ENCODE measurements at places on chromosomes 4 and X.

DNA sequence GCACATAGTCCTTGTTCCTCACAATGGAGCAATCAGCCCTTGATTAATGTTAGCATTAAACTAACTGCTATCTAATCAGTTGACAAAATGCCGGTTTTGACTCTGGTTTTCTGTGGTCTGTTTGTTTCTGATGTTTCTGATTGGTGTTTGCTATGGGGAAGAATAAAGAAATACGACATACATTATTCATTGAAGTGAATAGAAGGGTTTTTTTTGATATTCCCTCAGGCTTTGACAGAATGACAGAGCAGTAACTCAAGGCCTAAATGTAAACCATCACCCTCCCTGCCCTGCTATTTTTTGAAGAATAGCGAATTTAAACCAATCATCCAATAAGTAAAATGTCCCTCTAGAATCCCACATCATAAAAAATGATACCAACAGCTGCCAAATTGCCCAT is 65.5 kb upstream of the HS3ST1 start:
- no peak for DNase-seq

- no peak for DNase-seq
Measured at GRCh38 chrX:11138498-11139390, 27.6 kb downstream of the HCCS start.

GRCh38 chrX:105636667-105637066 is 185.7 kb upstream of the NRK start:
- no peak for DNase-seq

GRCh38 chr4:19879330-19879729 is 372.4 kb upstream of the SLIT2 start:
- DNase-seq: no peak

DNA sequence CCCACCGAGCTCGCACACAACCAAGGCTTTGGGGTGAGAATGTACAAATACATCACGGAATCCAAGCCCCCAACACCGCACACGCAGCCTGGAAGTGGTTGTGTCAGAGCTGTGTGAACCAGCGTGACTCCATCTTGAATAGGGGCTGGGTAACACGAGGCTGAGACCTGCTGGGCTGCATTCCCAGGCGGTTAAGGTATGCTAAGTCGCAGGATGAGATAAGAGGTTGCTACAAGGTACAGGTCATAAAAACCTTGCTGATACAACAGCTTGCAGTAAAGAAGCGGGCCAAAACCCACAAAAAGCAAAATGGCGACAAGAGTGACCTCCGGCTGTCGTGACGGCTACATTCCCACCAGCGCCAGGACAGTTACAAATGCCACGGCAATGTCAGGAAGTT is 258.4 kb downstream of the DHRSX start:
- no peak for DNase-seq

DNA sequence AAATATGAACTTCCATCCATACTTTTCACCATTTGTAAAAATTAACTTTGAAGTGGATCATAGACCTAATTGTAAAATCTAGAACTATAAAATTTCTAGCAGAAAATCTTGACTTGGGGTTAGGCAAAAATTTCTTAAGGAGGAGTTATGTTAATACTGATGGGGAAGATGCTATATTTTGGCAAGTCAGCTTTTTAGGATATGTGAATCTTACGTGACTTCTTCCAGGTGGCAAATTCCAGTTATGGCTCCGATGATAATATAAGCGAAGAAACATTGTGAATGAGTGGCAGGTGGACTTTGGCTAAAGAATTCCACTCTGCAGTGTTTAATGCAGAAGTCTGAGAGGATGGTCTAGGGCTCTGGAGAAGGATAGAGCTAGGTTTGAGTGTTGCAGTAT is 1.5 kb downstream of the PRPS2 start:
- no peak for DNase-seq

DNA sequence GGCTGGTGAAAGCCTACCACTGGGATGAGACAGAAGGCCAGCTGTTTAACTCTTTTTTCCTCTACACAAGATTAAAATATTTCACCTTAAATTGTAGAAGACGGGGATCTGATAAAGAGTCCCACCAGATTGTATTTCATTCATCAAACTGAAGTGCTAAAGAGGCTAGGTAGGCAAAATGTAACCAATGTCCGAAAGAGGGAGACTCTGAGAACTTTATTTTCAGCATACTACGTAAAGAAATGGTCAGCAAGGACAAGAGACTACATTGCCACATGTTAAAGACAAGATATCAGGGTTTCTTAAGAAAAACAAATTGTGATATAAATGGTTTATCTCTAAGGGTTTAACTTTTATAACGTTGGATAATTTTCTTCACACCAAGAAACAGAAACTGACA is 71.6 kb upstream of the INPP4B start:
- no peak for DNase-seq

- no peak for DNase-seq
Measured at GRCh38 chr4:3239998-3240920, 8.7 kb upstream of the MSANTD1 start.

- DNase-seq: no peak
Measured at GRCh38 chr4:17650406-17650805, 36.0 kb downstream of the MED28 start.

DNA sequence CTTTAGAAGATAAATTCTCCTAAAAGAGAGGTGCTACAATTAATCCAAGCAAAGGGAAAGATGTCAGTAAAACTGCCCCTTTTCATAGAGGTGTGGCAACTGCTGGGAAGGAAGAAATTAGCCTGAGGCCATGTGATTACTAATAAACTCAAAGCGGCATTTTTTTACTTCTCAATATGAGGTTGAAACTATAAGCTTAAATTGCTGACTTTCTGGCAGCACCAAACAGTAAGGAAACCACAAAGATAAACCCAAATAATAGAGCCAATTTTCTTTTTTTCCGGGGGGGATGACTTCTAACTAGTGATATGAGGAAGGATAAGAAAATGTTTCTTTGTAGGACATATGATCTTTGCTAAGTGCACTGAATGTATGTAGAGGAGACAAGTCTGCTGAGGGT is 30.9 kb downstream of the AR start:
- no peak for DNase-seq

DNA sequence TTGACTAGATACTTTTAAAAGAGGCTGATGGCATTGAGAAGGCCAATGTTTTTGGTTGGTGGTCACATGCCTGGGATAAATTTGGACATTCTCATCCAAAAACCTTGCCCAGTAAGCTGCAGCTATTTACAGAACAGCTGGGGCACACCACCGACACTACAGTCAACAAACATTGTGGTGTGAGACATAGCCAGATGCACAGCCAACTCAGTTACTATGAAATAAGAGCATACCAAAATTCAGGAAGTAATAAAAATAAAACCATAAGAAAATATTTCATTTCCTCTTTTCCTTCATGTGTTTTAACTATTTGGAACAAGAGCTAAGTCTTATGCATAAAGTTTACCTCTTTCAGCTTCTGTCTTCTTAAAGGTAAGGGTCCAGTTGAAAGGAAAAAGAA is 8.8 kb downstream of the PPM1K start:
- DNase-seq: no peak

GRCh38 chr4:15381806-15382338 is 46.0 kb upstream of the C1QTNF7 start:
- DNase-seq: no peak

- DNase-seq: no peak
Measured at GRCh38 chr4:122583906-122584305, 37.0 kb downstream of the IL21 start.

DNA sequence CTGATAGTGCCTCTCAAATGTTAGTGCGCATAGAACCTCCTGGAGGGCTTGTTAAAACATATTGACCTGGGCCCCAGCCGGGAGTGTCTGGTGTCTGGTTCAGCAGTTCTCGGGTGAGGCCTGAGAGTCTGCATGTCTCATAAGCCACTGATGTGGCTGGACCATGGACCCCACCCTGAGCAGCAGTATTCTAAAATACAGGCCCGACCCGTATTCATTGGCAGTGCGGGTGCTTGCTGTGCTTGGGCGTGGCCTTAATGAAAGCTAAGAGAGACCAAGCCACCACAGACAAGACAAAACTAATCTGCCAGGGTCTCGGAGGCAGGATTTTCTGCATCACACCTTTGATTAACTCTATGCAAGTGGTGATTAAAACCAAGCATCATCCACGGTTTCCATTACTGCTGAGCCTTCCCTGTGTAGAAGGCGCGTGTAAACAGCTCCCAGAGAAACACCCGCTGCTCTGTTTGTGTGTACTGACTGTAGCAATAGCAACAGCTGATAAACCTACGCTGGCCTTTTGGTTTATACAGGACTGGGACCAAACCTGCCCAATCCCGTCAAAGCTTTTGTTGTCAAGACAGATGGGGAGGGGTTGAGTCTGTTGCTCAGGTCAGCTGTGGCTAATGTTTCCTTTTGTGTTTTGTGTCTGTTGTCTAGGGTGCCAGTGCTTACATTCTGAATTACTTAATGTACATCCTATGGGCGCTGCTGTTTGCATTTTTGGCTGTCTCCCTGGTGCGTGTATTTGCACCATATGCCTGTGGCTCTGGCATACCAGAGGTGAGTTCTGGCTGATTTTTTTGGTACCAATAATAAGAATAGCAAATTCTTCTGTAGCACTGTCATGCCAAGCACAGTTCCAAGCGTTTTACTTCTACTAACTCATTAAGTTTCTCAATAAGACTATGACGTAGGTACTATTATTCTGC is 40.8 kb downstream of the CLCN4 start:
- DNase-seq: no peak

DNA sequence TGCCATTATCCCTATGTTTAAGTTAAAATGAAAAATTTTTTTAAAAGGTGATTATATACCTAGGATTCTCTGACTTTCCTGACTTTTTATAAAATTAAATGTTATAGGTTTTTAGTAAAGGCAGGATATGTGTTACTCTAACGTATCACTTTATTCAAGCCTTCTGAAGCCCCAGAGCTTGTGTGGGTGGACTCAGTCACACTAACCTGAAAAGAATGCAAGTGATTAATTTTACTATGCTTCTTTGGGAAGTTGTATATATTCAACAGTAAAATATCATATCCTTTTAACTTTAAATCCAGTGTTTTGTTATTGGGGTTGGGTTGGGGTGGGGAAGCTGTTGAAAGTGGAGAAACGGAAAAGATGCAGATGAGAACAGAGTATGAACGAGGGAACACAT is 22.8 kb downstream of the PDLIM3 start:
- no peak for DNase-seq

GRCh38 chr4:147638942-147639341 is 21.7 kb downstream of the TMEM184C start:
- no peak for DNase-seq

DNA sequence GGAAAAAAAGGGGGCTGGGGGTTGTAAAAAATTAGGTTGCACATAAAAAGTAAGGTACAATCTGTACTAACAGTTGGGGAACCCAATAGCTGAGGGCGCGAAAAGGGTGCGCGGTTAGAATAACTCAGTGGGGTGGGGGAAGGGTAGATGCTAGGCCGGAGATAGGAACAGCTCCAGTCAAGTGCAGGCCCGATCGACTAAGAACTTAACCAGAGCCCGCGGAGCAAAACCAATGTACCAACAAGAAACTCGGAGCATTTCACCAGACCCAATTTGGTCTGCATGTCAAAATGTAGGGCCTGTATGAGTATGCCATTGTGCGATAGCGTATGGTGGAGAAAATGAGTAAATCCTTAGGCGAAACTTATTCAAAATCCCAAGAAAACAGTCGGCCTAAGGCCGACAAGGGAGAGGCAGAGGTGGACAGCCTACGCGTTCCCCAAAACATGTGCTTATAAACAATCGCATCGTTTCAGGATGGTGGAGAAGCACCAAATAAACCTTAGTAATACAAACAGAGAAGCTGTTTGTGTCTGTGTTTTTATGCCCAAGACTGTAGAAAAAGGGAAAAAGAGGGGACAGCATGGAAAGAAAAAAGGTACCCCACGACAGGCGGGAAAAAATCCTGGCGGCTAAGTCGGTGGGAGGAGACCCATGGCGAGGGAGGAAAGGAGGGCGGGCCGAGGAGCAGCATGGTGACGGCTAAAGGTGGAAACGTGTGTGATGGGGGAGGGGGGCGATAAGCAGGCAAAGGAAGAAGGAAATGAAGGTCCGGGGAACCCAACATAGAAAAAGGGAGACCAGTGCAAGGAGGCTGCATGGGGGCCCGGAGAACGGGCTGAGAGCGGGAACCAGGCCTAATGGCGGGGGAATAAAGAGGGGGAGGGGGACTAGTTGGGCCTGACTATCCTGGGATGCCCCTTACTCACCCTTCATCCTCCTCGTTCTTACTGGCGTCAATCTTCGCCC is 990 bp downstream of the HNRNPD start:
- DNase-seq: peak; percentile 44

- DNase-seq: no peak
Measured at GRCh38 chr4:52032005-52032404, 6.1 kb downstream of the SGCB start.

GRCh38 chr4:157886645-157887044 is 286.2 kb downstream of the GASK1B start:
- DNase-seq: no peak

- DNase-seq: no peak
Measured at GRCh38 chr4:15314974-15315373, 112.9 kb upstream of the C1QTNF7 start.

DNA sequence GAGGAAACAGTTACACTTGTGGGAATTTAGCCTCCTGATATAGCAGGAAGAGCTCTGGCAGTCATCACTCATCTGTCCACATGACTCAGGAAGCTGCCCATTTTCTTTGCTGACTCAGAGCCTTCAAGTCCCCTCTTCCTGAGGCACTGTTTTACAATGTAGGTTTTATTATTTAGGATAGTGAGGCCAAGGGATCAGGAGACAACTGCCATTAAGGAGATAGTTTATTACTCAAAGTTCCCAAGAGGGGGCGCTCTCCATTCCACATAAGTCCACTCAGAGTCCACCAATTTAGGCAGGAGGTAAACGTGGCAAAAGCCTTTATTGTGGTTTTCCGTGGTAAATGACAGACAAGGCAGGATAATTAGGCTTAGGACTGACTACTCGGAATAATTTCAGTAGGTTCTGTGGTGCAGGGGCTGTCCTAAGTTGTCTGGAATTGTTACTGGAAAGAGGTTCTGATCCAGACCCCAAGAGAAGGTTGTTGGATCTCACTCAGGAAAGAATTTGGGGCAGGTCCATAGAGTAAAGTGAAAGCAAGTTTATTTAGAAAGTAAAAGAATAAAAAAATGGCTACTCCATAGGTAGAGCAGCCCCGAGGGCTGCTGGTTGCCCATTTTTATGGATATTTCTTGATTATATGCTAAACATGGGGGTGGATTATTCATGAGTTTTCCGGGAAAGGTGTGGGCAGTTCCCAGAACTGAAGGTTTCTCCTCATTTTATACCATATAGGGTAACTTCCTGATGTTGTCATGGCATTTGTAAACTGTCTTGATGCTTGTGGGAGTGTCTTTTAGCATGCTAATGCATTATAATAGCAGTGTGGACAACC is 96.0 kb upstream of the RAB40AL start:
- DNase-seq: no peak

- no peak for DNase-seq
Measured at GRCh38 chr4:9894644-9895332, 113.4 kb downstream of the DRD5 start.

DNA sequence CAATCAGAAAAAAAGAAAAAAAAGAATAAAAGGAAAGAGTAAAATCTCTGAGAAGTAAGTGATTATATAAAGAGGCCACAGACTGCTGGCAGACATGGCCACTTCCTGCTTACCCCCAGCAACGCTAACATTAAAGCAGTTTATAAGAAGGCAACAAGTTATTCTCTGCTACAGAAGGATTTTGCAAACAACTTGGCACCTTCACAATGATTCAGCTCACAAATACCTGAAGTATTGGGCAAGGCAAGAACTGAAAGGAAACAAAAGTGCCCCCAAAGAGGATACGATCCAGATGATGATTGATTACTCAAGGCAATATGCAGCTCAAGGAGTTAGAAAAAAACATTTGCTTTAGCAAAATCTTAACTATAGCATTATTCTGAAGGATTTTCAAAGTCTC is 718.8 kb downstream of the KLHL13 start:
- no peak for DNase-seq
